ENCODE measurements at places on chromosomes 5 and 9. TPM values are rescaled to one million over a fixed set of nuclear protein-coding genes. Genes with fewer than 3 reads are reported as not detected.
A peak's percentile ranks its signal among the peaks of the same experiment; 100 is the strongest.

C9 gene
- total RNA-seq: not detected

SLC4A9 gene
- not detected for total RNA-seq

NPM1 gene
- total RNA-seq: 310 TPM

STING1 gene
- total RNA-seq: 6.7 TPM

GRCh38 chr5:30849931-30850710 lies 343.4 kb upstream of the CDH6 start:
- no peak for DNase-seq

DNA sequence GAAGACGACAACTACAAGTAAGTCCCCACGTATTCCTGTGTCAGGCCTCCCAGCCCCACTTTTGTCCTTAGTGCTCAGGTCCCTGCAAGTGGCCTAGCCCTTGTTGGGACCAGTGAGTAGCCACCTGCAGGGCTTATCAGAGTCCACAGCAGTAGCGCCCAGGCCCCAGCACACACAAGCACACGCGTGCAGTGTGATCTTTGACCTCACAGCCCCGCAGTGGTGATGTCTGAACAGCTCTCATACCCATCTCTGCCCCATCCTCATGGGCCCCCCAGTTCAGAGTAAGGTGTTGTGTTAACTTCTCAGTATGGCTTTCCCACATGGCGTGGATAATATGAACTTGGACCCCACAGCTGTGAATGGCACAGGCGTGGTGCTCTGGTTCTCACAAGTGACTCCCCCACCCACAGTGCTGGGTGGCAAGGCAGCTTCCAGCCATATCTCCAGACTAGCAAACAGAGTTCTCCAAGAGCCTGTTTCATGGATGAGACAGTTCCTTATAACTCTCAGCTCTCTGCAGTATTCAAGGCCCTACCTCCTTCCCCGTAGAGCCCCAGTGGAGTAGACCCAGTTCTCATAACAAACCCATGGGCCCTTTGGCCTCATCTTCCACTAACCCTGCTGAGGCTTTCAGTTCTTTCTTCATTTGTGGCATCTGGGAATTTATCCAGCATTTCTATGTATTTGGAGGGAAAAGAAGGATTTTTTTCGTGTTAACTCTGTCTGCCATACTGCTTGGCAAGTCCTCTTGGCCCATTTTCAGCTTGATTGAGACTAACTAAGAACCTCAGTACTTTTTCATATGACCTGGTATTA lies 46.5 kb upstream of the ANGPTL2 start:
- no peak for DNase-seq

PALM2AKAP2 gene
- total RNA-seq: 0.99 TPM

GLDC gene
- total RNA-seq: not detected

- peak; percentile 49 for DNase-seq
These were observed 51.8 kb downstream of the WDR36 start for GRCh38 chr5:111143910-111144309.

- DNase-seq: no peak
These were observed 5.1 kb upstream of the SEPTIN8 start for GRCh38 chr5:132782101-132782500.

DNA sequence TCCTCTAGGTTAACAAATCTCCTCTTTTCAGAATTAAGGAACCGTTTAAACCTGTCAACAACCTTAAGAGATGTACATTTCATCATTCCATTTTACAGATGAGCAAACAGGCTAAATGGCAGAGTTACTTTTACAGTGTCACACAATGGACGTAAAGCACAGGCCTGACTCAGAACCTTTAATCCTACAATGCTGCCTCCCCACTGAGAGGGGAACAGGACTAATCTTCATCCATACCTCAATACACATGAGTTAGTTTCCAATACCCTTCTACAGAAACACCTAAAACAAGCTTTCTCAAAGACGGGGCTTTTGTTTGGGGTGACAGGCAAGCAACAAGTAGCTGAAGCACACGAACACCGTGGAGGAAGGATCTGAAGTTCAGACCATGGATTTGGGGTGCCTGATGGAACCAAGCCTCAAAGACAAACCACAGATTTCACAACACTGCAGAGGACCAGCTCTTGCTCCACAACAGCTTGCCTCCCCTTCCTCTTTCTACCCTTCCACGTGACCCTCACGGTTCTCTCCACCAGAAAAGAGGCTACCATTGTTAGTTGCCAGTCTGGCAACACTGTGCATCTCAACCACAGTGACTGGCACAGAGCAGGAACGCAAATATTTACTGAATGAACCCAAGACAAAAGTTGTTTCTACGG lies 1.8 kb downstream of the RNF130 start:
- peak; percentile 73 for DNase-seq

PCDHA9 gene
- total RNA-seq: 1.3 TPM

DNA sequence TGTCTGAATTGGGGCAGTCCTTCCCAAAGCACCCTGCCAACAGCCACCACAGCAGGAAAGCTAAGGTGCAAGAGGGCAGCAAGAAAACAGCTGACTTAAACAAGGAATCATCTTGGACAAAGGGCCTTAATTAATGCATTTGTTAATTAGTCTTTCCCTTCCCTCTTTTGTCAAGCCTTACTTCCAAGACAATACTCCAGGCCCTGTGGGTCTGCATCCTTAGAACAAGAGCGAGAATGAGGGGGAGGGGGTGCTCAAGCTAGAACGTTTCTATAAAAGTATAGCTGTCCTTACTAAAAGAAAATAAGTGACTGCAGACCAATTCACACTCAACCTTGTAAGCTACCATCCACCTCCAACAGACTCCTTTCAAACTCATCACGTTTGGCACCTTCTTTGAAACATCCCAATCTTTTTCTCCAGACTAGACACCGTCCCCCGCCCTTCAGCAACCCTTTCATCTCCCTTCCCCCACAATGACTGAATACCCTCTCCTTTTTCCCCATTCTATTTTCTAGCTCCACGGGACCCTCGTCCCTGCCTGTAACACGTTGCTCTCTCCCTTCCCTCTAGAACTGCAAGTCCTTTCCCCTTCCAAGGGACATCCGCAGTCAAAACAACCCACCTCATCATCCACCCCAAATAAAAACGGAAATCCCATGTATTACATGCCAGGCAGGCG lies 85.7 kb upstream of the RNF38 start:
- DNase-seq: no peak

FBXL7 gene
- total RNA-seq: 4.0 TPM

DNA sequence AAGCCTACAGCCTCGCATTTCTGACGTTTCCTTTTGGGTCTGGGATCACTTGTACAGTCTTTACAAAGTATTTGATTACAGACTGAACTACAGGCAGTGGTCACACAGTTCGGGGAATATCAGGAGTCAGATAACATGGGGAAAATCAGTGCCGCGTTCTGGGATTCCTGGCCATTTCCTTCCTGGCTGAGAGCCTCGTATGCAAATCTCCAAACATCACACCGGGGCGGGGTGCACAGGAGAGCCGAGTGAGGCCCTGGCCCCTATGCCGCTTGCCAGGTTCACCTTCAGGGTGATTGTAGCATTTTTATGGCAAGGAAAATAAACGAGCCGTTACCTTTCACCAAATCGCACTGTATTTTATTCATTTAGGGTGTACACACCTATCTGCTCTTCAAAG lies 29.6 kb upstream of the SLC9A3 start:
- peak; percentile 65 for DNase-seq

DNA sequence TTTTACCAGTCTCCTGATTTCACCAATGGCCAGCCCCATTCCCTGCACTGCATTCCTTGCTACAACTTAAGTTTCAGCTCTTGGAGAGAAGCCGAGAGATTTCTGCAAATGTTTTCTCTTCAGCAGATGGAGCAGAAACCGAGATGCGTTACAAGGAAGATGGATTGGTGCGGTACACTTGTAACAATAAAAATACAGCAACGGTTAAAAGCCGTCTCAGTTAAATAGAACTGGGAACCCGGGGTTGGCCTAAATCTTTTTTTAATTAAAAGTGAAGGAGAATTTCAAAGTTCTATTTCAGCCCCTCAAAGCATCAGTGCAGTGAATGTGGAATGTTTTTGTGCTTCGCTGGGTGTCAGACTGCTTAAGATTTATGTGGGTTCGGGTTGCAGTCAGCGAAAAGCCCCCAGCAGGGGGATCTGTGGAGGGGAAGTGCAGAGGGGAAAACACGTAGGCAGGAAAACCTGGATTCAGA lies 19.8 kb downstream of the BRINP1 start:
- no peak for DNase-seq

GRCh38 chr5:33065131-33065530 lies 354.0 kb downstream of the NPR3 start:
- no peak for DNase-seq

- DNase-seq: no peak
These were observed 15.9 kb upstream of the SEMA4D start for GRCh38 chr9:89513837-89514236.

FBLL1 gene
- 2.3 TPM for total RNA-seq

ZNF608 gene
- 30.1 TPM for total RNA-seq

DNA sequence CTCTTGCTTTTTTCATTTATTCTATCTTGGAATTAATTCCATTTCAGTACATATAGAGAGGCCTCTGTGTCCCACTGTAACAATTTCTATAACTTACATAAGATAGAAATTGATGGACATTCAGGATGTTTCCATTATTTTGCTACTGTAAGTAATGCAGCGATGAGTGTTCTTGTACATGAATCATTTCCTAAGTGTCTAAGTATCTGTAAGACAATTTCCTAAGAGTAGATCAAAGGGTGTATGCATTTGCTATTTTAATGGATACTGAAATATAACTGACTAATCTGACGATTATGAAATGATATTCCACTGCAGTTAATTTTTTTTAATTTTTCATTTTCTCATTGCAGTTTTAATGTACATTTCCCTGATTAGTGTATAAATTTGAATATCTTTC lies 23.0 kb upstream of the RBM22 start:
- no peak for DNase-seq

GRCh38 chr5:141692533-141692888 lies 10.5 kb upstream of the ARAP3 start:
- no peak for DNase-seq

ANKRD33B gene
- 2.3 TPM for total RNA-seq

TERT gene
- not detected for total RNA-seq

QRFP gene
- total RNA-seq: not detected

KLF9 gene
- 38.1 TPM for total RNA-seq

DNA sequence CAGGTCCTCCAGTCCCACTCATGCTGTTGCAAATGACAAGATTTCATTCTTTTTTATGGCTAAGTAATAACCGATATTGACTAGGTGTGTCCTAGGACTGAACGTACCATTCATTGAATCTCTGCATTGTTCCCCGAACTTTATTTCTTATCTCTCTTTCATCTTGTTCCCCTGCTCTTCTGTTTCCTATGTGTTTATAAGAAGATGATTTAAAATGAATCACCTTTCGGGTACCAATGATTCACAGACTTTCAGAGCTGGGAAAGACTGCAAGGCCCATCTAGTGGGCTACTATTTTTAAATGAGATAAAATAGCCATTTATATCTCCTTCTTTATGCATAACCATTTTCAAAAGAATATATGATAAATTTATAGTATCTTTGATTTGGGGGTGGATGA lies 133.0 kb downstream of the CDH18 start:
- no peak for DNase-seq

PCDHGC5 gene
- total RNA-seq: 3.1 TPM

- DNase-seq: no peak
These were observed 137.0 kb downstream of the CACNA1B start for GRCh38 chr9:138014563-138014945.

DNA sequence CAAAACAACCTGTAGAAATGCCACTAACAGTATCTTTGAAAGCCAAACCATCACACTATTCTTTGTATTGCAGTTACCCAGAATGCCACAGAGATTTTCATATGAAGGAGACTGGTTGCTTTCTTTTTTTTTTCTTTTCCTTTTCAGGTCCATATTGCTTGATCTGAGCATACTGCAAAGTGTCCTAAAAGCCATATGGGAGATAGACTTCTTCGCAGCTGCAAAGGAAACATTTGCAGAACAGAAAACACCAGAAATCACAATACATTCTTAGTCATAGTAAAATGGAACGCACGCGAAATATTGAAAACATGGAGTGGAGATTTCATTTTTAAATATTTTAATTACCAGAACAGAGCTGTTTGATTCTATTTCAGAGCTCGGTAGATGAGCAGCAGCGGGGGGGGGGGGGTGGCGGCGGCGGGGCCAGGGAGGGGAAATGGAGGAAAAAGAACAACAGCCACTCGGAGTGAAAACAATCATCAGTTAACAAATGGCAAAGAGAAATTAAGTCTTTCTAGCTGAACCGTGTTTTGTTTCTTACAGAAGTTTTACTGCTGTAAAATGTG lies 284.1 kb downstream of the NFIB start:
- no peak for DNase-seq

THBS4 gene
- 18.4 TPM for total RNA-seq
